ENCODE measurements at places on chromosomes 2 and 18.
A peak's percentile ranks its signal among the peaks of the same experiment; 100 is the strongest.

DNA sequence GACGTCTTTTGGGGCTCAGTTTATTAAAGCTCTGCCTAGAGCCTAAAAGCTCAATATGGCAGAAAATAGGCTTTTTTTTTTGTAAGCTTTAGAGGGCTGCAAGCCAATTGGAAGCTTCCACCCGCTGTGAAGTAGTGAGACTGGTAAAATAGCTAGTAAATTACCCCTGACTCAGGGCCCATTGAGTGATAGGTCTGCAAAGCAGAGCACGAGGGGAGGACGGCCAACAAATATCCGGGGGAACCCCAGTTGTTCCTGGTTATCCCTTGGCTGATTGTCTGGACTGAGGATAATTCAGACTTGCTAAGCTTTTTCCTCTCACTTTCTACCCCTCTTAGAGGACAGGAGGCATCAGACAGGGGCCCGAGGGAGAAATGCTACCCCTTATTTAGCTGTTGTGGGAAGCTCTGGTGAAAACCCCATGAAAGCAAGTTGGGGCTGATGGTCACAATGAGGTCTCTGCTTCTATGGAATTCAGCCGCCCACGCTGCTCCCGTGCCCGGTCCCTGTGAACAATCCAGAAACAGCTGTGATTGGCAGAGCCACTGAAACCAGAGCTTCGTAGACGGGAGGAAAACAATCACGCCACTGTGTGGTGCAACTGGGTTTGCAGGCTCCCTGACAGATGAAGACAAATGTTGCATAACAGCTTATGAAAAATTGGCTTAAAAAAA is 141.9 kb upstream of the LGALSL start:
- DNase-seq = peak; percentile 89

- no peak for DNase-seq
These were observed 674 bp downstream of the NCAPH start for GRCh38 chr2:96336104-96336775.

DNA sequence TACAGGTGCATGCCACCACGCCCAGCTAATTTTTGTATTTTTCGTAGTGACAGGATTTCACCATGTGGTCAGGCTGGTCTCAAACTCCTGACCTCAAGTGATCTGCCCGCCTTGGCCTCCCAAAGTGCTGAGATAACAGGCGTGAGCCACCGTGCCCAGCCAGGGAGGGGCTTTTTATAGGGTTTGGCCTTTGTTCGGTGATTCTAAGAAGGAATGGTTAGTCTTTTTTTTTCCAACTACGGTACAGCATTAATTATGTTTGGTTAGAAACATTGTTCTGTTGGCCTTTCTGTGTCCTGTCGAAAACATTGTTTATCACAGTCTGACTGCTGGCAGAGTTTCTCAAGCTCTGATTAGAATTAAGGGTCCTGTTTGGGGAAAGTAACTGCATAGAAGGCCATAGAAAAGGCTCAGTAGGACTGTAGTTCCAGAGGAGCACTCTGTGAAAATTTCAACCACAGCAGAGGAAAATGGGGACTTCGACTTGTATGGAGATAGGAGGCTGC is 19.3 kb upstream of the SMCHD1 start:
- no peak for DNase-seq

DNA sequence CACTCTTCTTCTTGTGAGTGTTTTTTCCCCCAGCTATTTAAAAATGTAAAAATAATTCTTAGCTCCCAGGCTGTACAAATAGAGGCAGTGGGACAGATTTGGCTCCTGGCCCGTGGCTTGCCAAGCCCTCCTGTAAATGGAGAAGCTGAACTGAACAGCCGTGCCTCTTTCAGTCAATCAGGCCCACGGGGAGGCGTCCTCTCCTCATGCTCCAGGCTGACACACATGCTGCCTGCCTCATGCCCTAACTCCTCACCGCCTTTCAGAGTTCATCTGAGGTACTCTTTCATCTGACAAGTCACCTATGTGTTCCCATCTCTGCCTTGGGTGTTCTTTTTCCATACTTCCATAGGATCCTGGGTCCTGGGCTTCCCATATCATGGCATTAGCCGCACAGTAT is 58.9 kb downstream of the BMP10 start:
- no peak for DNase-seq

DNA sequence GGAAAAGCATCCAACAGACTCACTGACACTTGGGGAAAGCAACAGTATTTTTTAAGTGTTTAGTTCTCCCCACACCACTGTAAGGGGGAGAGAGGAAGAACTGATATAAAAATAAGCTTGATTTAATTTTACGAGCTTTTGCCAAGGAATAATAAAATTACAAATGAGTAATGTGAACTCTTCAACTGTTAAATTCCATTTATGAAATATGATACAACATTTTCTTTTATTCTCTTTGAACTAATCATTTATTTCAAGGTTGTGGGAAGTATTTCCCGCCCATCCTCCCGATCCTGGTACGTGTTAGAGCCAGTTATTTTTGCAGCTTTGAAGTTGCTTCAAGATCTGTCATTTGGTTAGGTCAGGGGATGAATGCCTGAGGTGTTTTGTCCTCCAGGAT is 35.2 kb downstream of the WDPCP start:
- DNase-seq = no peak

DNA sequence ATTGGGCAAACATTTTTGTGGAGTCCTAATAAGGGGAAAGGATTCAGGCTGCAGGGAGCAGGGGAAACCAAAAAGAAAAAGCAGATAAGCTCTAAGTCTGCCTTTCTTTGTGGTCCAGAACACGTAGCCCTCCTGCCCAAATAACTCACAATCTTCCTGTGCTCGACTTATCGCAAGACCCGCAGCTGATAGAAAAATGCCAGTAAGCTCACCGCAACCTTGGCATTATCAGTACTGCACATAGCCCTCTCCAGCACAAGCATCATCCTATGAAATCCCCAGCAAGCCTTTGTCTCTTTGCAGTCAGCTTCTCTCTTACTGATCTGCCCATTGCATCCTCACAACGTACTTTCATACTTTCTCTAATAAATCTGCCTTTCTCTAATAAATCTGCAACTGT is 202.4 kb upstream of the HNRNPA3 start:
- DNase-seq = no peak

GRCh38 chr2:172586245-172586891 is 30.5 kb downstream of the PDK1 start:
- DNase-seq = no peak

DNA sequence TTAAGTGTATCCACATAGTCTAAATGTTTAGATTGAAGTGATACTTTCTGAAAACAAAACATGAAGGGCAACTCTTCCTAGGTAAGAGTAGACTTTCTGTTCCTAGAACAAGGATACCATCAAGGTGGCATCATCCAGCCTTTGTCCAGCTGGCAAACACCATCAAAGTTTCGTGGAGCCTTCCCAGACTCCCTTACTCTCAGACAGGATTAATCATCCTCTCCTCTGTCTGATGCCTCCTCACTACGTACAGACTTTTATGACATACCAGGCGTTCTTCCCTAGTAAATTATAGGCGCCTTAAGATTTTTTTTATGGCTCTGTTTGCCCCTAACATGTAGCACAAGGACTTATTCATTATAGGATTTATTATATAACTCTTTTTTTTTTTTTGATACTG is 29.4 kb upstream of the ASNSD1 start:
- no peak for DNase-seq

- DNase-seq = peak; percentile 85
These were observed 550.1 kb downstream of the SPAG16 start for GRCh38 chr2:213834331-213834730.

Measured in skeletal muscle cell (primary cell).